NCI-H2171 (cell line): ENCODE measurements at places on chromosomes 11 and 22.

GRCh38 chr11:72224564-72225410 is at the start of gene INPPL1:
Gene INPPL1 (plus strand): TSS chr11:72224767. CDS start chr11:72224985, 218 bp downstream.
- DNase-seq: no peak

DNA sequence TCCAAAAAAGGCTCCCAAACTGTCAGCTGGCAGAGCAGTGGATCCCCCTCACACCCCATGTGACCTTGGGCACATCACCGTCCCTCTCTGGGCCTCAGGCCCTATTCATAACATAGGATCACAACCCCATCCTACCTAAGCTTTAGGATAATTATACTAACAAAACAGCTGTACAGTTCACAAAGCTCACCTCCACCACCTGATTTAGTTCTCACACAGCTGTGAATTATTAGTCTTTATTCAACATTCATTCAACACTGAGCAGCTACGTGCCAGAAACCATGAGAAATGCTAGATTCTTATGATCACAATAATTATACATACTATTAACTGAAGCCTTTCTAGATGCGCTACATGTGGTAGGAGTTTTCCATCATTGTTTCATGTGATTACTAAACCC is 9.5 kb downstream of the WNT11 start:
- DNase-seq: no peak

DNA sequence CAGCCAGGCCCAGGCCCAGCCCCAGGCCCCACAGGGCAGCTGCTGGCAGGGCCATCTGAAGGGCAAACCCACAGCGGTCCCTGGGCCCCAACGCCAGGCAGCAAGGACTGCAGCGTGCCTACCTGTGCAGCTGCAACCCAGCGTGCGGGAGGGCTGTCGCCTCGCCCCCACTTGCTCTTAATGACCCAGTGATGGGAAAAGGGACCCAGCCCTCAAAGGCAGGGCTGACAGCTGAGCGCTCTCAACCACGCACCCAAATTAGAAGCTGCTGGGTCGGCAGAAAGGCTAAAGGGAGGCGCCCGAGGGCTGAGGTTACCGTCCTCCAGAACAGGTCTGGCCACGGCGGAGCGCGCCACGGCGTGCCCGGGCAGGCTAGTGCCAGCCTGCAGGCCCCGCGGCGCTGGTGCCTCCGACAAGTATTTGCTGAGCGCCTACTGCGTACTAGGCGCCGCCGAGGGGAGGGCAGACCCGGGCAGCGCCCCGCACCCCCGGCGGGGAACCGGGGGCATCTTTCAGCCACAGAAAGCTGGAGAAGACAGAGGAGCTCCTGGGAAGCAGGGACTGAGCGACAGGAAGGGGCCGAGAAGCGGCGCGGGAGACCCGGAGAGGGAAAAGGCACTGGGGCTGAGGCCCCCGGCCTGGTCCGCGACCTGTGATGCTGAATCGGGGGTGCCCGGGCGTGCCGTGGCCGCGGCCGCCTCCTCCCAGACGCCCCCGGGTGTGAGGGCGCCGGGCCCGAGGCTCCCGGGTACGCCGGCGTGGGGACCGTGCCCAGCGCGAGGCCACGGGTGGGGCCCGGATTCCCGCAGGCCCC is 773 bp downstream of the HRAS start:
- DNase-seq: no peak

GRCh38 chr11:115313224-115313838 is 190.9 kb downstream of the CADM1 start:
- DNase-seq: no peak

DNA sequence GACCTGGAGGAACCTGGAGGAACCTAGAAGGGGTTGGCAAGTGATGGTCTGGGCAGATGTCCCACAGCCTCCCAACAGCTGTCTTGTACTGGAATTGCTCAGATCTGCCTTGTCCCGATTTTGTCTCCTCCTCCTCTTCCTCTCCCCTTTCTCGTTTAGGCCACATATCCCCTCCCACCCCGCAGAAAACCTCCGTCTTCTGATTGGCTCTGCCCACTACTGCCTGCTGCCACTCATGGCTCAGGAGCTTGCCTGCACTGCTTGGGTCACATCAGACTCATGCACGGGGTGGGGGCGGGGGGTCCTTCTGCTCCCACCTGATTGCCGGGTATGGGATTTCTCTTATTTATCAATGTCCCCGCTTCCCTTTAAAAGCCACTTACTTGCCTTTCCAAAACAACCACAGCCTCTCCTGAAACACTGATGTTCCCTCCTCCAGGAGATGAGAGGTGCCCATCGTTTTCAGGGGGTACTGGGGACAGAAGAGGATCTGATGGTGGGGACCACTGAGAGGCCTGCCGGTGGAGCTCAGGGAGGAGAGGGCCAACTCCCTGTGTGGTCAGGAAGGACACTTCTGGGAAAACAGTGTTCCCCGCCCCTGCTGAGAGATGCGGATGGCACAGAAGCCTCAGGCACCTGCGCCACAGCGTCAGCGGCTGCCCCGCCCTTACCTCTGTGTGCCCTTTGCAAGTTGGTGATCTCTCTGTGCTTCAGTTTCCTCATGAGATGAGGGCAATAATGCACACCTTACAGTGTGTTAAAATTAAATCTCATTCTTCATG is 14.7 kb downstream of the TOM1 start:
- DNase-seq: no peak

GRCh38 chr22:20207277-20208025 is 56.6 kb upstream of the CCDC188 start:
- DNase-seq: no peak

DNA sequence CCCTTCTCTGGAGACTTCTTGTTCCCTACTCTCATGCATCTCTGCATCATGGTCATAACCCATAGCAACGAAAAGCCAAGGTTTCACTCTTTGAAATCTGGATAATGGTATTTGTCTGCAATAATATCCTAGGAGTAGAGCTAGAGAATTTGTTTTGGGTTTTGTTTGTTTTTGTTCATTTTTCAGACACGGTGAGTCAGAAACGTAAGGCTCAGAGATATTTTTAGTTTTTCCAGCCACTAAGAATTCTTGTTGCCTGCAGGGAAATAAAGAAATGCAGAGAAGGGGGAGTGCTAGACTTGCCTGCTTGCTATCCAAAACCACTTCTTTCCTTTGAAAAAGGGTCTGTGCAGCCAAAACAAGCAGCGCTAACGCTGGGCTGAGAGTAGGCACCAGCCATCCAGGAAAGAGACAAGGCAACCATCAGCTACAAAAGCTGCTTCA is 26.0 kb downstream of the POU2AF3 start:
- no peak for DNase-seq

DNA sequence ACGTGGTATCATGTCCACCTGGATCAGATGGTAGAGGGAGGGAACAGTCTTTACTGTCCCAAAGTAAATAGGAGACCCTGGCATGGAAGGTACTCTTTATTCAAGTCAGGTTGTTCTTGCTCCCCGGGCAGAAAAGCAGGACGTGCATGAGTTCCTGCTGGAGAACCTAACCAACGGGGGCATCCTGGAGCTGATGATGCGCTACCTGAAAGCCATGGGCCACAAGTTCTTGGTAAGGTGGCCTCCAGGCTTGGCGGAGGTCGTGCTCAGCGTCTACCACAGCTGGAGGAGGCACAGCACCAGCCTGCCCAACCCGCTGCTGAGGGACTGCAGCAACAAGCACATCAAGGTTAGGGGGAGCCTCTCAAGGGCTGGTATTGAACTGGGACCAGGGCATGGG is 48.7 kb downstream of the CABIN1 start:
- no peak for DNase-seq

- DNase-seq: no peak
These were observed 9.3 kb downstream of the IL10RA start for GRCh38 chr11:117995472-117995871.

DNA sequence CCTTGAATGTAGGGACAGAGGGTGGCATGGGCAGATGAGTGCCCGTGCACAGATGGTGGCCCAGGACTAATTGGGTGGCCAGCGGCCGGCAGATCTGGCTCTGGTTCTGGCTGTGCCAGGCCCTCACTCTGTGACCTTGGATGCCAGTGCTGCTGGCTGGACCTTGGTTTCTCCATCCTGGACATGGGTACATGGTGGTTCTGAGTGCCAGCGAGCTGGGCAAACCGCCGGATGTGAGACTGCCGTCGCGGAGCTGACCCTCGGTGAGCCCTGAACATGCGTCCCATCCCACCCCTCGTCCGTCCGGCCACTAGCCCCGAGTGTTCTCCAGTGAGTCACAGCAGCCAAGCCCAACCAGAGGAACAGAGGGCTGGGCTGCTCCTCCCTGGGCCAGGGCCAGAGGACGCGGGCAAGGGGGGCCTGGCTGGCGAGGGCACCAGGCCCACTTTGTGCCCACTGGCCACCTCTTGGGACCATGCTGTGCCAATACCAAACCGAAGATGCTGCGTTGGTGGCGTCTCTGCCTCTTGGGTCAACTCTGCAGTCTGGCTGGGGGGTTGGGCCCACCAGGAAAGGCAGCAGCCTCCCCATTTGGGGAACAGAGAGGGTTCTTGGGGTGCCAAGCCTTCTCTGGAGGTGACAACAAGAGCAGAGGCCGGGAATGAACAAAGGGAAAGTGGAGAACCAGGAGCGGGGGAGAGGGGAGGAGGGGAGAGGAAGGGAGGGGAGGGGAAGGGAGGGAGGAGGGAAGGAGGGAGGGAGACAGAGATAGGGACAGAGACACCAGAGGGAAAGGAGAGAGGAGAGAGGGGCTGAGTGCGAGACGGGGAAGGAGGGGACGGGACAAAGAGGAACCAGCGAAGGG is 10.7 kb downstream of the LSP1 start:
- DNase-seq: no peak

GRCh38 chr11:102143867-102144266 is 33.6 kb downstream of the YAP1 start:
- DNase-seq: no peak

DNA sequence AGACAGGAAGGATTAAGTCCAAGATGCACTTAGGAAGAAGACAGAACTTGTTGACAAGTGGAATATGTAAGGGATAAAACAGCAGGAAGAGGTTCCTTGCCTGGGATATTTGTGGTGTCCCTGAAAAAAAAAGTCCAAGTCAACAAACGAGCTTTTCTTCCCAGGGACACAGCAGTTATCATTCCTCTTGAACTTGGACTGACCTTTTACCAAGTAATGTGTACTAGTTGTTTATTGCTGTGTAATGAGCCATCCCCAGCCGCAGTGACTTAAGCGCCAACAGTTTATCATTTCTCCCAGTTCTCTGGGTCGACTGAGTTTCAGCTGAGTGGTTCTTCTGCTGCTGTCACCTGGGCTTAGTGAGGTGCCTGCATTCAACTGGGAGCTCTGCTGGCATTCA is 37.0 kb downstream of the KREMEN1 start:
- DNase-seq: no peak

DNA sequence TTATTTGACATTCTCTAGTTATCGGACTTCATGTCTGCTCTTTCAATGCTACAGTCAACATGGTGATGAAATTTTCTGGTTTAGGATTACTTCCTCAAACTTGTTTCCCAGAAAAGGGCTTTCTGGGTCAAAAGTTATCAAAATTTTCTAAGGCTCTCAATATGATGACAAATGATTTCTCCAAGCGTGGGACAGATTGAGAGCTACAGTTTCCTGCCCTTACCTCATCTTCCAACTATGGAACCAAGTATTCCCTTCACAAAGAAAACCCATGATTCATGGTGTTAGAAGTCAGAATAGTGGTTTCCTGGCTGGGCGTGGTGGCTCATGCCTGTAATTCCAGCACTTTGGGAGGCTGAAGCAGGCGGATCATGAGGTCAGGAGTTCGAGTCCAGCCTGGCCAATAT is 17.8 kb downstream of the MYO18B start:
- DNase-seq: no peak

- DNase-seq: peak; percentile 70
These were observed 23.9 kb downstream of the NEFH start for GRCh38 chr22:29503811-29504372.

DNA sequence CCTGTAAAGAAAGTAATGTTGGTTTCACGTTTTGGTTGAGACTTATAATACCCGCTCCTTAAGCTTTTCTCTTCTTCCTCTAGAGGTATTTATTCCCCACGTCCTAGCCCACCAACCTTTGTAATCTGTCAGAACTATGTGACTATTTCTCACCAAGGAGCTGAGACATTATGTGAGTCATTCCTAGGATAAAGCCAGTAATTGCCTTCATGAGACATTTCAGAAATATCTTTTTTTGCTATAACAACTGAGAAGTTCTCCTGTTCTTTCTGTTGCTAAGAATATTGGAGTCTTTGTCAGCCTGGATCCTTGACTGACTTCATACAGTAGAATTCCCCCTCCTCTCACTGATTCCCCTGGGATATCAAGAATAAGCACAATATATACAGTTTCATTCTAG is 1497.0 kb upstream of the TENM4 start:
- no peak for DNase-seq

GRCh38 chr22:23098230-23098705 is 27.9 kb downstream of the GNAZ start:
- DNase-seq: no peak

DNA sequence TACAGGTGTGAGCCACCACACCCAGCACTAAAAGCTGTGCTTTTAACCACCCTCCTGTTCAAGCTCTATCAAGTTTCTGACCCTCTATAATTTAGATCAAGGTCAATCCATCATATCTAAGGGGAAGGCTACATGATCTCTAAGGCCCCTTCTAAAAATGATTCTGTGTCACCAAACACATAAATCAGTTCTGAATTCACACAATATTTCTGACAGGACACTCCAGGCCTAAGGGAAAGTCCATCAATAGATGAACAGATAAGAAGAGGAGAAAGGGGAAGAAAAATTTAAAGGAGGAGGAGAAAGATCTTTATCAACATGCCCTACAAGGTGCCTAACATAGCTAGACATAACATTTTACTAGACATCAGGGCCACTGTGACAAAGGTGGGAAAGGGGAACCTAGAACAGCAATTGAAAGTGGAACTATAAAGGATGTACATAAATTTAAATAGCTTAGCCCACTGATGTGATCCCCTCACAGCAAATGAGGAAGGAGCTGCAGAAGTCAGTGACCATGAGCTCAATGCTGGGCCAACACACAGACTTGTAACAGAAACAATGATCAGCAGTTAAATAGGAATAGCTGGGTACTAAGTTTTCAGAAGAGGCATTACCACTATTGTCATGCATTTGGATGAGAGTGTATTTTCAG is 4.7 kb downstream of the PRCP start:
- no peak for DNase-seq

GRCh38 chr11:10908215-10908951 is 50.5 kb upstream of the ZBED5 start:
- no peak for DNase-seq

DNA sequence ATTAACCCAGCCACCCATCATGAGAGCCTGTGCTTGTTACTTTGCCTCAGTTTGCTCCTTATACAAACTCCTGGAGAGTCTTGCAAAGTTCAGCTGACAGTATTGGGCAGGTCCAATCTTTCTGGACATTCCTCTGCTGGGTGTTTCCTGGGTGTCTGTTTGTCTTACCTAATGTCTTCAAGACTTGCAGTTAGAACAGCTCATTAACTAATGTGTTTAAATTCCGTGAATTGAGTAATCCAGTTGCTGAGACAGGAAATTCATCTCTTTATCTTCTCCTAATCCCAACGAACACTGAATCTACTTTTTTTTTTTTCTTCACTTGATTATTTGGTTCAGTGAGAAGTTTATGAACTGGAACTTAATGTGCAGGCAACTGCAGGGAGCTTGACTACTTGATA is 20.6 kb downstream of the BCO2 start:
- no peak for DNase-seq
